ENCODE measurements at places on chromosomes 5 and 9.

GRCh38 chr9:80550181-80550580 lies 978.4 kb downstream of the TLE4 start:
- no peak for DNase-seq

GRCh38 chr9:105751761-105752160 lies 57.4 kb downstream of the TMEM38B start:
- no peak for DNase-seq

DNA sequence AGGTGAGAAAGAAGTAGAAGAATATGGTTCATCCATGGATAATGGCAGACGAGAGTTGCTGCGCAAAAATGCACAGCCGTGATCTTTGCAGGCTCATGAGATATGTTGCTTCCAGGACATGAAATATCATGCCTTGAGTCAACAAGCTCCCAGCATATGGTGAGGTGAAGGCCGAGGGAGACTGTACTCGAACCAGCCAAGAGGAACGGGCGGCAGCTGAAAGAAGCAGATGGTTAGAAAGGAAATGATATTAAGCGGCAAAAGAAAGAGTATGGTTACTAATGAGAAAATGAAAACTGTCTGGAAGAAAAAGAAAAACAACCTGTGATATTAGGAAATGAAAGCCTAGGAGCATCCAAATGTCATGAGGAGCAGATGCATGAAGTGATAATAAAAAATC lies 344.7 kb upstream of the DAP start:
- no peak for DNase-seq

GRCh38 chr9:115992834-115993233 lies 160.8 kb upstream of the PAPPA start:
- no peak for DNase-seq

GRCh38 chr9:21454149-21454548 lies 13.9 kb downstream of the IFNA1 start:
- DNase-seq: no peak

DNA sequence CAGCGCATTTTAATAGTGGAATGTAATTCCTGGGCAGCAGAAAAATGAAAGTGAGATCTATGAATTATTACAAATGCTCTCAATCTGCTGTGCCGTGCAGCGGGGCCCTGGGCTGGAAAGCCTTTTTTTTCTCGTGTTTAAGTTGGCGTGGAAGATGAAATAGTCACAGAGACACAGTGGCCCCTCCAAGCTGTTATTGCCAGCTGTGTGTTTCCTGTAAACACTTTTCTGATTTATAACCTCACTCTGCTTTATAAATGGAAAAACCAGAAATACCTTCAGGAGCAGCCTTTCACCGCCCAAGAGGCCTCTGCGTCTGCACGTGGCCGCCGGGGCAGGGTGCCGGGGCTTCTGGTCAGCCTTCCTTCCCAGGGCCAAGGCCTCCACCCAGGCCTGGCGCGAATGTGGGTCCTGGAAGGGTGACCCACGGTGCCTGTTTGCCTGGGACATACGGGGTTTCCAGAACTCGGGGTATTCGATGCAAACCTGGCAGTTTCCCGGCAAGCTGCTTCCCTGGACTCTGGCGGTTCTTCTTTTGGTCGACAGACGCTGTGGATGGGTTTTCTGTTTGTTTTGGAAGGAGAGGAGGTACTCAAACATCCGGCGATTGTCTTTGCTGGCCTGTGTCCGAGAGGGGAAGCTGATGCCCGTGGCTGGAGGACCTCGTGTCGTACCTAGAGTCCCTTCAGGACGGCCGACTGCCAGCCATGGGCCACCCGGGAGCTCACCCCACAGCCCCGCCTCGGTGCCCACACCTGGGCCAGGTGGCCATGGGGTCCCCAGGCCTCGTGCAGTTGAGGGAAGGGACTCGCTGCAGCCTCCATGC lies 256.7 kb downstream of the PARP8 start:
- no peak for DNase-seq

DNA sequence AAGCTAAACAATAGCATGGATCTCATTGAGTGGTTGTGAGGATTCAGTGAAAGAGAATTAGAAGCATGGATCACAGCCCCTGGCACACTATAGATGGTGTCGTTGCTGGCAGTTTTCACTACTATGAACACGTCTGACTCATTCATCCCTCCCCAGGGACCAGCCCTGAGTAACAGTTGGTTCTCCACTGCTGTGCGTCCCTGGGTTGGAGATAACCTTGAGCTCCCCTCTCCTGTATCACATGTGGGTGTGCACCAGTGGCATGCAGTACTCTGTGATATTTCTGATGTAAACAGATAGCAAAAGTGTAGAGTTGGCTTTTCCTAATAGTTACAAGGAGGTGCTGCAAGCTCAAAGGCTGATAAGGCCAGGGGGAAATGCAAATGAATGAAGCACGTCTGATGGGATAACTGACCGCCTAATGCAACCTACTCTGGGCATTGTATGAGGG lies 8.8 kb upstream of the LCP2 start:
- DNase-seq: no peak

GRCh38 chr5:73037545-73037944 lies 81.7 kb downstream of the FCHO2 start:
- DNase-seq: no peak

- no peak for DNase-seq
Observed at GRCh38 chr5:52177193-52177592, 610.5 kb upstream of the ITGA1 start.

DNA sequence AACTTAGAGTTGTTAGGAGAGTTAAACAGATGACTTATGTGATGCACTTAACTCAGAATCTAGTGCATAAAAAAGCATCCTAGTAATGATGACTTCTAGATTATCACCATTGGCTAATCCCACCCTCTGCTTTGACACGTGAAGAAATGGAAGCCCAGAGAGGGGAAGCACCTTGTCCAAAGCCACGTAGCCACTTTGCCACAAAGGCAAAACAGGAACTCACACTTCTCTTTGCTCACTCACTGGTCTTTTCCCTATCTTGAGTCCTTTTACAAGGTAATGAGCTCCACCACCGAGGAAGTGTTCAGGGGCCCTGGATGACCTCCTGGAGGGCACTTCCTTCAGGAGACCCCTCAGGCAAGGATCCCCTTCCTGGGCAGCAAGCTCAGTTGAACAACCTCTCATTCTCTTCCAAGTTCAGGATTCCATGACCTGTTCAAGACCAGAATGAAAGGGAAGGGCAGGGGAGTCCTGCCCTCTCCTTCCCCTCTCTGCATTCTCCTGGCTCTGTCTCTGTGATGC lies 89.7 kb downstream of the HRH2 start:
- DNase-seq: no peak

DNA sequence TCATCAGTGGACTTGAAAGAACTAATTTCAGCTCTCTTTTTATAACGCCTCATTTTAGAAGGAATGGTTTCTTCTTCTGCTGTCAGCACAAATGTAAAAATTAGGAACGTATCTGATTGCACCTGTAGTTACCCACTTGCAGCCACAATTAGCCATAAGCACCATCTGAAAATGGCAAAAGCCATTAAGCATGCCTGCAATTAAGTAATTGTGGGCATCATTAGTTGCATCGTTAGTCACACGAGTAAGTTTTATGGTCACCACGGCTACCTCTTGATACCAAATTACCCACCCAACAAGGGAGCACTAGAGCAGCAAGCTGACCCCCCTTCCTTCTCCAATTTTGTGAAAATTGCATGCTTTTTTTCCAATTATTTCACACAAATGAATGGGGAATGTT lies 25.8 kb upstream of the SLC44A1 start:
- DNase-seq: no peak

- DNase-seq: no peak
Observed at GRCh38 chr9:15135164-15135792, 171.7 kb downstream of the TTC39B start.

- no peak for DNase-seq
Observed at GRCh38 chr9:99816392-99816791, 5.3 kb upstream of the NR4A3 start.

DNA sequence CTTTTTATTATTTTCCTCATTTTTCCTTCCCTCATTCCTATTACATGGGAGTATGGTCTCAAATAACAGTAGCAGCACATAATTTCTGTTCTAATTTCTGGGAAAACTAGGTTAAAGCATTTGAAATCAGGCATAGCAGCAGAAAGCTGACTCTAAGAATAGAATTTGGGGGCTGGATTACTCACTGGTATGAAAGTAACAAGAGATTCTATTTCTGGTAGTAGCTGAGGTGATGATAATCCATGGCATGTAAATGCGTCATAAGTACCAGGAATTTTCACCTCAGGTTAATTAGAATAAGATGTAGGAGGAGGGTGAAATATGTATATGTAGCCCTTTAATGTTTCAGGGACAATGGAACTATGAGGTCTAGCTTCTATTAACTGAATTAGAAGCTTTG lies 662.0 kb downstream of the PTPRD start:
- no peak for DNase-seq

GRCh38 chr5:31924005-31924404 lies 250.1 kb downstream of the GOLPH3 start:
- DNase-seq: no peak

DNA sequence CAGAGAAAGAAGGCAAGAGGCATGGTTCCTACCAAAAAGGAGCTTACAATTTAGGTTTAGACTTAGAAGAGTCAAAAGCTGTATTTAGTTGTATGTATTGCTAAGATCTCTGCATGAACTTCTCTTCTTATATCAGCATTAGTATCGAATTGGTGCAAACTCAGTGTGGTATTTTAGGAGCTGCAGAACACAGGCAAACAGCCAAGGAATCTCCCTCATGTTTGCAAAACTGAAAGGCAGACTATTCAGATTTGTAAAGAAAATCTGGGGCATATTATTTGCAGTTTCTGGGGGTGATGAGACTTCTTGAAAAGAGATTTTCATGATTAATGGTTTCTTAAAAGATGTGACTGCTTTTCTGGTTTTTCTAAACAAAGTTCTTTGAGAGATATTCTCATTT lies 252.7 kb downstream of the CEMIP2 start:
- no peak for DNase-seq

DNA sequence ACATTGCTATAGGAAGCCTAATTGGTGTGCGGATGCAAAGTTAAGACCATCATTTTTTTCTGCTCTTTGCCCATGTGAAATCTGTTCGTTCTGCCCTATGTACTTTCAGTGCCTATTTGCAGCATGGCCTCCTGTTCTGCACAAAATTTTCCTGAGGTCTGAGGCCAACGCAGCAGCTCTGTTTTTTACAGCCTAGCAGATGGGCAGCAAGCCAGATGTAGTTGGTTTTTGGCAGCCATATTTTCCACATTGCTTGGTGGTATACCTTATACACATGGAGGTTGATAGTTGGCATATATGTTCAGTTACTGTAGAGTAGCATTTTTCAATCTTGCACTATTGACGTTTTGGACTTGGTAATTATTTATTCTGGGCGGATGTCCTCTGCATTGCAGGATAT lies 133.5 kb upstream of the MRPS30 start:
- DNase-seq: no peak

DNA sequence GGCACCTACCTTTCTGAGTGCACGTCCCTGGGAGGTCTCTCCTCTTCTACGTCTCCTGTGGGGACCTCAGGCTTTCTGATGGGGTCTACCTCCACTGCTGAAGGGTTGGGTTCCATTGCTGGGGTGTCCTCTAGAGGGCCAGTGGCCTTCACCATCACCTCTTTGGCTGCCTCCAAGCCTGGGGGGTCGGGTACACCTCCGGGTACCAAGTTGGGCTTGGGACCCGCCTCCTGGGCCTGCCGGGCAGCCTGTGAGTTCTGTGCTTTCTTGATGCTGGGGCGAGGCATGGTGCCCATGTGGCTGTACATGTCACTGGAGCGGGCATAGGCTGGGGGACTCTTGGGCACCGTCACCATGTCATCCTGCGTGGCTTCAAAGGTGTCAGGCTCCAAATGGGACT lies 4.5 kb downstream of the SH2D3C start:
- DNase-seq: no peak

DNA sequence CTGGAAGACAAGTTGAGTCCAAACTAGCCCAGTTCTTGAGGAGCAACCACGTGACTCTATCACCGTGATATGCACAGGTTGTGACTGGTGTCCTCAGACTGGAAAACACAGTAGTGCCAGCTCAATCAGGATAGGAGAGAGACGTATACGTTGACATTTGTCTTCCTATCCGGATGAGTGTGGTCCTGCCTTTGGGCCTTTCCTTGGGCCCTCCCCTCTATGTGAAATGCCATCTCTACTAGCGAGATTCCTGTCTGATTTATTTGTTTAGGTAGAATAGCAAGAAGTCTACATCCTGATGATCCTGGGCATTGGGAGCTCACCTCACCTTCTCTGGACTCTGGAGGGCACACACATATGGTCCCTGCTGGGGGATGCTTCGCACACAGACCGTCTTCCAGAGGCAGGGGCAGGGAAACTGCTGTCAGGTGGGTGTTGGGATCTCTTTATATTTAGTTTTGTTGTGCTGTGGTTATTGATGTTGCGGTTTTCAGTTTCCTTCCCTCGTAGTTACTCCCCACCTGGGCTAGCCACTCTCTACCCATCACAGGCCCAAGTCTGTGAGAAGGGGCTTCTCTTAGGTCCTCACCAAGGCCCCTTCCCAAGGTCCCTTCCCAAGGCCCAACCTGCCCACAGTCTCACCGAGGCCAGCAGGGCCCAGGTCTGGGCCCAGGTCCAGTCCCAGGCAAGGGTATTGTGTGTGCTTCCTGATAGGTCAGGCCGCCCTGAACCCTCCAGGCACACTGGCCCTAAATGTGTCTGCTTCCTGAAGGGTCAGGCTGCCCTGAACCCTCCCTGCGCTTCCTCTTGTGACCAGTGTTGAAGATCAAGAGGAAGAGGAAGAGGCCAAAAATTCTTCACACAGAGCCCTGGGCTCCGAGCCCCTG lies 19.0 kb upstream of the SPINK4 start:
- DNase-seq: no peak
